Stimulated activated CD8-positive, alpha-beta memory T cell treated with anti-CD3 and anti-CD28 coated beads, Interleukin-4, amount 100 ng/mL, for 1 hour (primary cell): ENCODE measurements at places on chromosomes 4 and X.

- no peak for DNase-seq
Observed at GRCh38 chrX:57294961-57295360, 8.5 kb downstream of the FAAH2 start.

DNA sequence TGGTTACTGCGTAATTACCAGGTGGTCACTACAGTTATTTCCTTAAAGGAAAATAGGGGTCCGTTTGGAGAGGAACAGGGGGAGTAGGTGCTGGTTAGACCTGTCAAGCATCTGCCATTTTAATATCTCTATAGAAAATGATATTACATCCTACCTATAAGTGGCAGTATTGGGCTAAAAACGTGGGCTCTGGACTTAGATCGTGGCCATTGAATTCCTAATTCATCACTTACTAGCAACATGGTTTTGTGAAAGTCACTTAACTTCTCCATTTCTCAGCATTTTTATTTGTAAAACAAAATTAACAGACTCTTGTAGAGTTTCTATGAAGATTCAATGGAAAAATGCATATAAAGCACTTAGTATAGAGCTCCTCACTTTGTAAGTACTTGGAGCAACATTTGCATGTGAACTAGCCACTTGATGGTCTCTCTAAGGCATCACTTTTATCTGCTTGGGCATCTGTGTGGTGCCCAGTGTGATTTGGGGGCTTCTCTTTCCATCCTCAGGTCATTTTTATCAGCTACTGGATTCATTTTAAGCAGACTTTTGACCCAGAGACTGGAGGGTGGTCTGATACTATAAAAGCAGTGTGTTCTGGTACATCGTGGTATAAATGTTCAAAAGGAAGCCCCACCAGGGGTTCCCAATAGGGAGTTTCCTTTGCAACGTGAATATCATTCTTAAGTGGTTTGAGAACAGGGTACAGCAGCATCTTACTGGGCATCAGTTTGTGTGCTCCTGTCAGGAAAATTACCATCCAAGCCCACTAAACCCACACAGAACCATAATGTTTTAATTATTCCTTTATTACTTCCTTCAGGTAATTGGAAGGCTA is 42.7 kb upstream of the RASSF6 start:
- no peak for DNase-seq

GRCh38 chr4:25180524-25181131 is 20.4 kb upstream of the SEPSECS start:
- no peak for DNase-seq

DNA sequence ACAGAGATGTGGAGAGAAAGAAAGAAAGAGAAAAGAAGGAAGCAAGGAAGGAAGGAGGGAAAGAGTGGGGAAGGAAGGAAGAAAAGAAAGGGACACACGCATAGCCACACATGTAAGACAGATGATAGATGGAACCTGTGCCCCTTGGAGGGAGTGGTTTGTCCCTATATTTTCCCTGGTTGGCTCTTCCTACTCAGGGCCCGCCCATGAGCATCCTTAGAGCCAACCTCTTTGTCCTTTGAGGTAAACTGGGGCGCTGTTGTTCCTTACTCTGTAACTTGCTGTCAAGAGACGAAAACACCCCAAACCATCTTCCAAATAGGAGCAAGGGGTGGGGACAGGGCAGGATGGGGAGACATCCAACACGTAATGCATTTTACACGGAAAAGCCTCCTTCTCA is 220.9 kb downstream of the MAML3 start:
- DNase-seq: no peak

GRCh38 chrX:136880452-136881013 is at the start of gene RBMX:
RBMX (minus strand) TSS chrX:136880725; CDS start chrX:136879427, 1,298 bp downstream.
- DNase-seq: peak; percentile 84

GRCh38 chr4:102734116-102734515 is 26.7 kb downstream of the MANBA start:
- DNase-seq: no peak

- no peak for DNase-seq
Observed at GRCh38 chr4:16791460-16791859, 107.0 kb downstream of the LDB2 start.

DNA sequence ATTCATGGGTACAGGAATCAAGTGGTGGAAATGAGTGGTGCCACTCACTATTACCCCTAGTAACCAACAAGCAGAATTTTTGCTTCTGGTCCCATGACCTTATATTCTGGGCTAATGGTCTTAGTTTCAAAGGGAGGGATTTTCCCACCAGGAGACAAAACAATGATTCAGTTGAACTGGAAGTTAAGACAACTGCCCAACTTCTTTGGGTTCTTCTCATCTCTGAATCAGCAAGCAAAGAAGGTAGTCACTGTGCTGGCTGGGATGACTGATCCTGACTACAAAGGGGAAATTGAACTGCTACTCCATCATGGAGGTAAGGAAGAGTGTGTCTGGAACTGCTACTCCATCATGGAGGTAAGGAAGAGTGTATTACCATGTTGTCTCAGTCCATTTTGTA is 87.2 kb downstream of the IL13RA2 start:
- no peak for DNase-seq

- DNase-seq: no peak
Observed at GRCh38 chrX:46380148-46380752, 165.0 kb downstream of the ZNF674 start.

DNA sequence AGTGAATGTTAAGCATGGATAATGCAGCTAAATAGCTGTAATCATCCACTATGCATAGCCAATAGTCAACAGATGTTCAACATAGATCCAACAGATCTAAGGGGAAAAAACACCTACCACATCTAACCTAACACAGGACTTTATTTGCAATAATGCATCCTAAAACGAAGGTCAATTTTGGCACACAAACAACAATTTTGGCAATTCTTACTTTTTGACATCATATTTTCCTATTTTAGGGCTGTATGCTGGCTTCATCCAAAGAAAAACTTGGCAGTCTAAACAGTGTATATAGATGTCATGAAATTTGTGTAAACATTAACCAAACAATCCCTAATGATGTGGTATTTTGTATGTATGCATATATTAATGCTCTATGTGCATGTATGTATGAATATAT is 33.2 kb downstream of the UNC5C start:
- no peak for DNase-seq

- no peak for DNase-seq
Observed at GRCh38 chr4:125105561-125105960, 209.2 kb upstream of the FAT4 start.

GRCh38 chr4:75172551-75172950 is 239.6 kb downstream of the PARM1 start:
- DNase-seq: no peak

- no peak for DNase-seq
Observed at GRCh38 chrX:153381684-153382532, 19.2 kb downstream of the PNMA6E start.

GRCh38 chr4:1793496-1793840 is 375 bp downstream of the FGFR3 start:
- peak; percentile 11 for DNase-seq

GRCh38 chr4:76300012-76300411 is 6.5 kb upstream of the STBD1 start:
- no peak for DNase-seq

- no peak for DNase-seq
Observed at GRCh38 chr4:3768842-3769641, 2.9 kb downstream of the ADRA2C start.

- DNase-seq: no peak
Observed at GRCh38 chrX:38156838-38157237, 63.8 kb downstream of the SRPX start.

- no peak for DNase-seq
Observed at GRCh38 chrX:138709886-138710791, 1.4 kb downstream of the FGF13 start.

GRCh38 chrX:431056-431455 is 44.3 kb upstream of the PPP2R3B start:
- DNase-seq: no peak

DNA sequence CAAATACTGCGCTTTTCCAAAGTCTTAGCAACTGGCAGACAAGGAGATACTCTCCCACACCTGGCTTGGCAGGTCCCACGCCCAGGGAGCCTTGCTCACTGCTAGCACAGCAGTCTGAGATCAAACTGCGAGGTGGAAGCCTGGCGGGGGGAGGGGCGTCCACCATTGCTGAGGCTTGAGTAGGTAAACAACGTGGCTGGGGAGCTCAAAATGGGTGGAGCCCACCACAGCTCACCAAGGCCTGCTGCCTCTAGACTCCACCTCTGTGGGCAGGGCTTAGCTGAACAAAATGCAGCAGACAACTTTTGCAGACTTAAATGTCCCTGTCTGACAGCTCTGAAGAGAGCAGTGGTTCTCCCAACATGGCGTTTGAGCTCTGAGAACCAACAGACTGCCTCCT is 23.0 kb upstream of the NFKB1 start:
- no peak for DNase-seq

DNA sequence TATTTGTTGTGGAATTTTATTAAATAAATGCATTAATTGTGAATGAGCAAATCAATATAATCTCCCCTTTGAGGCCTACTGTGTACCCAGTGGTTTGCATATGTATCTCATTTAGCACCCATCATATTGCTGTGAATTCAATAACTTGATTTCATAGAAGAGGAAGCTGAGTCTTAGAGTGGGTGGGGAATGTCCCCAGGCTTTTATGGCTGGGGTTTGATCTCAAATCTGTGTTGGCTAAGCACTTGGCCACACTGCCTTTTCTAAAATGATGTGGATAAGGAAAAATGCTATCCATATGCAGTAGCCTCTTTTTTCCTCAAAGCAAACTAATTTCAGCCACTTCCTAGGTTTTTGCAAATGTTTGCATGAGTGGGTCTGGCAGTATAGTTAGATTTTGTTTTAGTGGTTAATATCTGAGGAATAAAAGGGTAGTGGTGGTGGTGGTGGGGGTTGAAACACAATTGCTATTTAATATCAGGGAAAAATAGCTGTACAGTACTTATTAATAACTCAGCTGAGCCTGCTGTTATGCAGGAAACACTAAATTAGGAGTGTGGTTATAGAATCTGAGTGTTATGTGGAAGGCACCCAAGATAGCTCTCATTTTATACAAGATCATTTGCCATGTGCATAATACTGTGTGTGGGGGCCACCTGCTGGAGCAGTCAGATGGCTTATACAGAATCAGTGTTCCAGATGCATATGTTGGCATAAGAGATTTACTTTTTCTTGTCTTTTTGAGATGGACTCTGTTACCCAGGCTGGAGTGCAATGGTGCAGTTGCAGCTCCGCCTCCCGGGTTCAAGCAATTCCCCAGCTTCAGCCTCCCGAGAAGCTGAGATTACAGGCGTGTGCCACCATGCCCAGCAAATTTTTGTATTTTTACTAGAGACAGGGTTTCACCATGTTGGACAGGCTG is 108.0 kb downstream of the TMEM131L start:
- peak; percentile 45 for DNase-seq

GRCh38 chr4:72442715-72443114 is 126.3 kb downstream of the ADAMTS3 start:
- DNase-seq: no peak

DNA sequence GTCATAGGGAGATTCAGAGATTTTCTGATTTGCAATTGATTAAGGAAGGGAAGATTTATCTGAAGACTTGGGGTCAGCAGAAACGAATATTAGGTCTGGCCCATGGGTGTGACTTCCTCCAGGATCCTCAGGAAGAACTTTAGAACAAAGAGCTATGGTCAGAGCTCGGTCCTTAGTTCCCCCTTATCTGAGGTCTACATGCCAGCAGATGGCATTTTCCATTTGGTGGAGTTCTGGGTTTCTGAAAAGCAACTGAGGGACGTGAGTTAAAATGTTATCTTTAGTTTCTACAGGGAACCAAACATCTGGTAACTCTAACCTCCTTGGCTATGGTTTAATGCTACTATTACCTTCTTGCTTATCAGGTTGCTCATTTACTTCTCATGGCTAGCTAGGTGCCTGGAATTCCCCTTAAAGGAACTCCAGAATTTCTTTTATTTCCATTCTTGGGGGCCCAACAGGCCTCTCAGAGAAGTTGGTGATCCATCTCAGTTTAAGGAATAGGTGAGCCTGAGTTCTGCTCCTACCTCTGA is 40.7 kb downstream of the KLF3 start:
- DNase-seq: no peak

DNA sequence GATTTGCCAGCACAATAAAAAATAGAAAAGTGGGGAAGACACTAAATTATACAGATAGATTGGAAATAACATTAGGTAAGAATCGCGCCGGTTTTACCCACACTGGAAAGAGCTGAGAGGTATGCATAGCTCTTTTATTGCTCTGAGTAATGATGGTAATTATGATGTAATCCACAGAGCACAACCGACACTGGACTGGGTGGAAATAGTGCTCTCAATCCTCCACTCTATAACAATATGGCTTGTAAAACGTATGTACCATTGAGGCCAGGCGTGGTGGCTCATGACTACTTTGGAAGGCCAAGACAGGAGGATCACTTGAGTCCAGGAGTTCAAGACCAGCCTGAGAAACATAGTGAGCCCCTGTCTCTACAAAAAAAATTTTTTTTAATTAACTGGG is 104.3 kb upstream of the RAPGEF2 start:
- no peak for DNase-seq

DNA sequence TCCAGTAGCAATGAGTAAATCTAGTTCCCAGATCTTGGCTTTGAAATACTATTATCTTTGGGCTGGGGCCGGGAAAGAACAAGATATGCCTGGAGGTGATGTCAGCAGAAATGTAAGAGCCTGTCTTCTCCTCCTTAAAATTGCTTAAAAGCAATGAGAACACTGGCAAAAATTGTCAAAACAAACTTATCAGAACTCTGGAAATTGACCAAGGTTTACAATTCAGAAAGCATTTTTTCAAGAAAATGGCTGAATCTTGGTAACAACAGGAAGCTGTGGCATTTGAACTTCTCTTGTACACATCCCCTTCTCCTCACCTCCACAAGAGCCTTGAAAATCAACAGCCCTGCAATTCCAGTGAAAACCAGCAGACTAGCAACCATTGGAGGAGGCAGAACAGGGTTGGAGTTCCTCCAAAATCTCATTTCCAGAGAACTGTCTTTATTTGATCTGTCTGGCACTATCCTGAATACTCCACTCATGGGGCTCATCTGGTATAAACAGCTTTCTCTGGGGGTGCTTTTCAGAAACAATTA is 13.5 kb downstream of the TIMP1 start:
- no peak for DNase-seq

- no peak for DNase-seq
Observed at GRCh38 chr4:142345924-142346323, 500.2 kb downstream of the INPP4B start.

DNA sequence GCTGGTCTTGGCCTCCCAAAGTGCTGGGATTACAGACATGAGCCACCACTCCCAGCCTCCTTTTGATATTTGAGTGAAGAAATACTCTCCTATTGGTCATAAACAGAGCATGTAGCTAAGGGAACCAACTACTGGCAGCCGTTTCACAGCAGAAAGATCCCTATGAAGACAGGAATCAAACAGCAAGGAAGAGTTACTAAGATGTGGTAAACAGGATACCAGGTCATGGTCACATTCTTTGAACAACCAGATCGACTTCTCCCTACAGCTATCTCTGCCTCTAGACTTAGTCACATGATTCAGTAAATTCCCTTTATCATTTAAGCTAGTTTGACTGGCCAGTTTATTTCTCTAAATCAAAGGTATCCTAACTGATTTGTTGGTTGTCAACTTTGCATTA is 9.0 kb upstream of the HNRNPD start:
- DNase-seq: no peak
